ENCODE measurements at places on chromosomes 1 and 21.

DNA sequence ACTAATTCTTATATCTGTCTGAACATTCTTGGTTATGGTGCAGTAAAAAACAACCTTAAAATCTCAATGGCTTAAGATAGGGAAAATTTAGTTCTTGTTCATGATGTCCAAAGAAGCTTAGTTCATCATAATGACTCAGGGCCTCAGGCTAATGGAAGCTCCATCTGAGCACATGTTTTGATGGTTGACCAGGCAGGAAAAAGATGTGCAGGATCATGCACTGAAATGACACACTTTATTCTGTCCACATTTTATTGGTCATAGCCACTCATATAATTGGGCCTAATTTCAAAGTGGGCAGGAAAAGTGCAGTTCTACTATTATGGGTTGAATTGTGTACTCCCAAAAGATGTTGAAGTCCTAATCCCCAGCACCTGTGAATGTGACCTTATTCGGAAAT lies 198.2 kb downstream of the CENPF start:
- DNase-seq: no peak

GRCh38 chr1:179283992-179284391 lies 9.6 kb upstream of the SOAT1 start:
- no peak for DNase-seq

DNA sequence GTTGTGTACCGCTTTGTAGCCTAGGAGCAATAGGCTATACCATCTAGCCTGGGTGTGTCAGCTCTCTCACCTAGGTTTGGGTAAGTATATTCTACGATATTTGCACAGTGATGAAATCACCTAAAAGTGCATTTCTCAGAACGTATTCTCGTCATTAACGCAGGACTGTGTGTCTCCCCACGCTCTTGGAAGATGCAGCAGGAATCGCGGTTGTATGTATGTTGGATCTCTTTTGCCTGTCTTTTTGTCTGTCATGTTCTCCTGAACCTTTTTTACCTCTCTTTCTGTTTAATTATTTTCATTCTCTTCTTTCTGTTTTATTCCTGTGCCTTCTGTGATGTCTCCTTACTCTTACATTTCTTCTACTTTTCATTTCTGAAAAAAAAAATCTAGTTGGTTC lies 140.5 kb upstream of the COL6A1 start:
- DNase-seq: no peak

DNA sequence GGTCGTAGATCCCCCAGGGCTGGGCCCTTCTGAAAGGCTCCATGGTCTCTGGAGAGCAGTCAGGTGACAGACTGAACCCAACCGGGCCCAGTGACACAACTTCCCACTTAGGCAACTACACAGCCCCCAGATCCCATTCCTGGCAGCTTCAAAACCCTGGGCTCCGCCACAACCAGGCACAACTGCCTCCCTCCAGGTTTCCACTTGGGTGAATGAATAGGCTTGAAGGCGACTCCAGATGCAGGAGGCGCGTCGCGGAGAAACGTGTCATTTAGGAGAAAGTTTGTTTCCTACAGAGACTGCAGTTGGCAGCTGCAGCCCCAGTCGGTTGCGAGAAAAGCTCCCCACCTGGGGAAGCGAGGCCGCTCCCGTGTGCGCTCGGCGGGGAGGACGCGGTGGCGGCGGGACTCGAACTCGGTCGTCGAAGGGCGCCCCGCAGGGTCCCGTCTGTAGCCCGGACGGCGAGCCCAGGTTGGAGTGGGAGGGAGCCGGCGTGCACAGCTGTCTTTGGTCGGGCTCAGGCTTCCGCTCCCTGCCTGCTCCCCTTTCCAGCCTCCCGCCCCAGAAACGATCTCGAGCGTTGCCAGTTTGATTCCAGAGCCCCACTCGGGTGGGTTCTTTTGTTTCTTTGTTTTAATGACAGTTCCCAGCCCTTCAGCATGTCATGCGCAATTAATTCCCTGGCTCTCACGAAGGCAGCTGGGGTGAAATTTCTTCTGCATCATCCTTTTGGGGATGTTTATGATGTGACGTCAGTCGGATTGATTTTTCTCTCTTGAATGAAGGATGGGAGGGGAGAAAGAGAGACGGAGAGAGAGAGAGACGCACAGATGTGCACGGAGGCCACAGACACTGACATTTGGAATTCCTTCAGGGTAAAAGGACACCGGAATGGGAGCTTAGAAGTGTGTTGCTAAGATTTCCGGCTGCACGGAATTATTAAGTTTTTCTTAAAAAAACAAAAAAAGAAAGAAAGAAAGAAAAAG lies 862 bp upstream of the SGIP1 start:
- DNase-seq: no peak

DNA sequence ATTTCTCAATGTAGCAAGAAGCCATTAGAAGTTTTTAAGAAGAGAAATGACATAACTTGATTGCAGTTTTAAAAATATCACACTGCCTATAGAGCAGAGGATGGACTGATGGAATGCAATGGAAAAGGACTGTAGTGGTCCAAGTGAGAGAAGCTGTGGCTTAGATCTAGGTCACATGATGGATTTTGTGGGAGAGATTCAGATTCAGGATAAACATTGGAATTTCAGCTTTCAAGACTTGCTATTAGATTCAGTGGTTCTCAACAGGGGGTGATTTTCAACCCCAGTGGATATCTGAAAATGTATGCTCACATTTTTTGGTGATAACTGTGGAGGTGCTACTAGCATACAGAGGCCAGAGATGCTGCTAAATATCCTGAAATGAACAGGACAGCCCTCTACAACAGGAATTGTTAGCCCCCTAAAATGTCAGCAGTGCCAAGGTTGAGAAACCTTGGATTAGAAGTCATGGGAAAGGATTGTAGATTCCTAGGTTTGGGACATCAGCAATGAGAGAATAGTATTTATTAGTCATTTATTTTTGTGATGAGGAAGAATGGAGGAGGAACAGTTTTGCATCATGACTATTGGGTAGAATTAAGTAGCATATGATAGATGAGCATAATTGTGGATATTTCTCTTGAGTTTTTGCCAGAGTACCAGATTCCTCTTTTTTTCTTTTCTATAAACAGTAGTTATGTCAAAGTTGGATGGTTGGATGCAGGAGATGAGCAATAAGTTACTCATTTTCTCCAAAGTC lies 30.1 kb upstream of the KCNK2 start:
- DNase-seq: no peak

DNA sequence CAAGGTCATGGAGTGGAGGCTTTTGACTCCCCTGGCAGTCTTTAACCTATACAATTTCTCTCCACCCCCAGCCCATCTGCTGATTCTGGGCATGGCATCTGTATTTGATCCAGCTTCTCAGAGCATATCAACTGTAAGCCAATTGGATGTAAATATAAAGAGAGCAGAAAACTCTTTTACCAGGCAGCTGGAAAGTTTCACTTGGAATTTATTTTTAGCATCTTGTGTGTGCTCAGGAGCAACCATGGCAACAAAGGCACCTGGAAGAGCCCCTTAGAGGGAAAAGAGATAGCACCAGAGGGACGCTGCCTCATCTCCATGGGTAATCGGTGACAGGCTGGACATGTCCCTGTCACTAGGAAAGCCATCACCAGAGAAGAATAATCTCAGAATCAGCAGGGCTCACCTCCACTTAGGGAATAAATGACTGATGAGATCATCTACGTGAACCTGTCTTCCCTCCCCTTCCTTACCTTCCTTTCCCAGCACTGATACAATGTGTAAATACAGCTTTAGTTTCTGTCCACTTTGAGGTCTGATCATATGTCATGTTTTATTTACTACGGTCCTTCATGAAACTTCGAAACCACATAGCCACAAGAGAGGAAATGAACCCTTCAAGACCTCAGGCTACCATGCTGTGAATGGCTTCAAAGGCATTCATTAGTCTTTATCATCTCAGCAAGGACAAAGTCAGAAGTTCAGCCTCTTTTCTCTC lies 25.3 kb upstream of the SIPA1L2 start:
- DNase-seq: no peak

GRCh38 chr1:3568815-3569435 lies 42.4 kb downstream of the MEGF6 start:
- DNase-seq: no peak

GRCh38 chr21:33374450-33375096 lies 28.6 kb upstream of the IFNGR2 start:
- DNase-seq: peak; percentile 65

- no peak for DNase-seq
Measured at GRCh38 chr1:7482772-7483495, 288.2 kb upstream of the VAMP3 start.

- no peak for DNase-seq
Measured at GRCh38 chr1:169110689-169111447, 4.4 kb downstream of the ATP1B1 start.

GRCh38 chr1:155978325-155978972 lies at the start of gene ARHGEF2:
Gene ARHGEF2, minus strand, starts transcription at chr1:155978547. Its CDS starts 120 bp downstream, at chr1:155978427.
- peak; percentile 86 for DNase-seq

DNA sequence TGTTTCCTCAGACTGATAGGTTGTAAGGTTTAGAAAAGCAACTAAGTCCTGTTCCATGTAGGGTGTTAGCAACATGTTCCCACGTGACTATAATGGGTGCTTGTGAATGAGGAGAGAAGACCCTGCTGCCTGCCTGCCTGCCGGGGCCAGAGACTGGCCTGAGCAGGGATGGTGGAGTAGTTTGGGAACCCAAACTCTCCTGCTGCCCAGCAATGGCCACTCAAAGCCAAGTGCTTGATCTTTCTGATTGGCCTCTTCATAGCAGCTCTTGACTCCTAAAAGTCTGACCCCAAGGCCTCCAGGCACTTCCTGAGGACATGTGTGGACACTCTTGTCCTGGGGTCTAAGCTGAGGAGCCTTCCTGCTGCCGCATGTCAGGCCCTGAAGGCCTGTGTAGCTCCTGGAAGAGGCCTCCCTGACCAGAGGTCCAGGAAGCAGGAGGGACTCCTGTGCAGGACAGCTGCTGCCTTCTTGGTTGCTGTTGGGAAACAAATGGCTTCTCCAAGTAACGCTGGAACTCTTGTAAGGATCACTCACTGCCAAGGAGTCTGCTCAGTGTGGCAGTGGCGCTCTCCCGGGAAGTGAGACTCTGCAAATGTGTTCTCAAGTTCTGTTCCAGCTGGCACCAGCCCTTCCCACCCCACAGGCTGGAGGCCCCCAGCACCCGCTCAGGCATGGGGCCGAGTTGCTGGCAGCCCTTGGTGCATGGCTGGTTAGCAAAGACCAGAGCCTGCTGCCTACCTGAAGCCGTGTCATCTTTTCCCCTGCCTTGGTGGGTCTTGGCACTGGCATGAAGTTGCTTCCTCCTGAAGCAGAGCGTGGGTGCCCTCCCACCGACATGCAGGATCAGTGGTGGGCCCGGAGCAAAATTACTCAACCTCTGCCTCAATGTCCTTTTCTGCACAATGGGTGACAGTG lies 35.5 kb downstream of the MAN1C1 start:
- no peak for DNase-seq

GRCh38 chr1:2088458-2088857 lies 38.2 kb downstream of the PRKCZ start:
- DNase-seq: no peak

- DNase-seq: no peak
Measured at GRCh38 chr1:204337583-204337982, 22.1 kb downstream of the PLEKHA6 start.

DNA sequence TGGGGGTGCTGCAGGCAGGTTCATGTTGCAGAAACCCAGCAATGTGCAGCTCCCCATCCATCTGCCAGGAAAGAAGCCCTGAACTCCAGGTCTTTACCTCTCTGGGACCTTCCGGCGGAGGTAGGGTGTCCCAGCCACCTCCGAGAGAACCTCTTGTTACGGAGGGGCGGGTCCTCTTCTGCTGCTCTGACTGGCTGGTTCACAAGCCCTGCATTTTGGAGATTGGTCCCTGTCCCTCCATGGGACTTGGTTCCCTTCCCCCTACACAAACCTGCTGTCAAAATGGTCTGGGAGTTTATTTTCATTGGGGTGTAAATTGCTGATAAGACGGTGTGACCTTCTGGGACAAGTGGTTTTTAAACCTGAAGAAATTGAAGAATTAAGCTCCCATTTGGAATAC lies 8.0 kb upstream of the CELSR2 start:
- DNase-seq: no peak

GRCh38 chr1:68955424-68955823 lies 458.5 kb upstream of the DEPDC1 start:
- no peak for DNase-seq

- DNase-seq: no peak
Measured at GRCh38 chr1:236123563-236123962, 18.8 kb upstream of the GPR137B start.

- no peak for DNase-seq
Measured at GRCh38 chr1:227325156-227325555, 6.9 kb upstream of the CDC42BPA start.

- no peak for DNase-seq
Measured at GRCh38 chr1:16207318-16208269, 4.9 kb downstream of the ARHGEF19 start.

GRCh38 chr21:28025111-28025510 lies 967.6 kb downstream of the LTN1 start:
- DNase-seq: no peak

All from activated CD8-positive, alpha-beta memory T cell treated with anti-CD3 and anti-CD28 coated beads, Interleukin-2, amount 50 U/mL, for 4 hours (primary cell).